H9 (cell line): ENCODE measurements at places on chromosomes 3 and 15. TPM values are rescaled to one million over a fixed set of nuclear protein-coding genes. Genes with fewer than 3 reads are reported as not detected.

GRCh38 chr15:23734862-23735261 lies 47.8 kb upstream of the NDN start:
- no peaks in the 10 kb centered on the region; the same call in 1 of the 3 replicates for H3K36me3 ChIP-seq
- no peaks in the 10 kb centered on the region for H3K4me1 ChIP-seq
- no peak overlapping the region for H3K27ac ChIP-seq
- H3K27me3 ChIP-seq, result no peaks in the 10 kb centered on the region
- DNase-seq, result no peak
- no peak overlapping the region for H3K4me3 ChIP-seq

- no peak overlapping the region for H3K4me3 ChIP-seq
- H3K27me3 ChIP-seq, result no peaks in the 10 kb centered on the region
- H3K27ac ChIP-seq, result no peak overlapping the region
- H3K4me1 ChIP-seq, result no peaks in the 10 kb centered on the region
- peaks cover 36% of the 10 kb centered on the region for H3K36me3 ChIP-seq
These were observed 39.9 kb upstream of the PARL start for GRCh38 chr3:183924543-183924942.

GRCh38 chr3:122307094-122307687 lies 17.9 kb upstream of the CSTA start:
- H3K4me1 ChIP-seq, result no peaks in the 10 kb centered on the region
- H3K27ac ChIP-seq, result no peak overlapping the region
- no peaks in the 10 kb centered on the region for H3K36me3 ChIP-seq
- no peaks in the 10 kb centered on the region for H3K27me3 ChIP-seq

DNA sequence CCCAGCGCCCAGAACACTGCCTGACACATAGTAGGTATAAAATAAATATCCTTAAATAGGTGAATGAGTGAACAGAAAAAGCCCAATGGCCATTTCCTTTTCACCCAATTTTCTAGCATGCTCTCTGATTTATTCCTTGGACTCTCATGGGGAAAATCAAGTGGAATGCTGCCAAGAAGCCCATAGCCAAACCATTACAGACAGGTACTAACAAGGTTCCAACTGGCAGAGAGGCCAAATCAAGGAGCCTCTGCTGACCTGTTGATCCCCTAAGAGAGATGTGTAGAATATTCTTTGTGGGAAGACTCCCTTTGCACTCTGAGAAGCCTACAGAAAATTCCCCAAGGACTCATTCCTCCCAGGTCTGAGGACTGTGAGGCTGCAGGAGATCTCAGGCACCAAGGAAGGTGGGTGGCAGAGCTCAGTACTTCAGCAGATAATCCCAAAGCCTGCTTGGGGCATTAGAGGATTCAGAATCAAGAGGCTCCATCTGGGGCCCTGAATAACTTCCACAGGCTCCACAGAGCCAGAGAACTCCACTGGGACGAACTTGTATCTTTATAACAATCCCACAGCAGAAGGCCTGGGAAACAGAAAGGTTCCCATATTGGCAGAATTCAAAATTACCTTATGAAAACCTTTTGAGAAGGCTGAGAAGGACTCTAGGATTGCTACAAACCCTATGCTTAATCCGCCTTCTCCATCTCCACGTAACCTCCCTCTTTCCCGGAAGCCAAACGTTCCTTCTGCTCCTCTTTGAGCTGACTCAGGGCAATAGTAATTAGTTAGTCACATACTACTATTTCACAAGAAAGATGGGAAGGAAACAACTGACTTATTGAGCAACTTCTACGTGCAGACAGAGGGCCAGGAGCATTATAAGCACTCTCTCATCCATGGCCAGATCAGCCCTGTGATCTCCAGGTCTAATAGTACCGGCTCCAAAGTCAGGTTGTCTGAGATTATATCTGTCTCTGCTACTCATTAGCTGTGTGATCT lies 34.5 kb downstream of the PRICKLE2 start:
- peaks cover 4% of the 10 kb centered on the region; the same call in 1 of the 2 replicates for H3K4me1 ChIP-seq
- H3K4me3 ChIP-seq, result no peak overlapping the region
- no peak for DNase-seq
- no peak overlapping the region for H3K27ac ChIP-seq
- H3K36me3 ChIP-seq, result peaks cover 13% of the 10 kb centered on the region

- H3K4me1 ChIP-seq, result peaks cover 14% of the 10 kb centered on the region; the same call in 1 of the 2 replicates
- no peak for DNase-seq
- no peak overlapping the region for H3K4me3 ChIP-seq
These were observed 169.3 kb upstream of the TRIM42 start for GRCh38 chr3:140508550-140508949.

- H3K36me3 ChIP-seq, result no peaks in the 10 kb centered on the region
- no peak overlapping the region for H3K27ac ChIP-seq
- no peak for DNase-seq
- no peaks in the 10 kb centered on the region for H3K27me3 ChIP-seq
- H3K4me3 ChIP-seq, result no peak overlapping the region
- H3K4me1 ChIP-seq, result no peaks in the 10 kb centered on the region; the same call in 1 of the 2 replicates
These were observed 17.3 kb downstream of the IL16 start for GRCh38 chr15:81213982-81214381.

GRCh38 chr3:188904670-188905069 lies 267.1 kb upstream of the TPRG1 start:
- DNase-seq, result no peak
- H3K27ac ChIP-seq, result no peak overlapping the region
- H3K4me3 ChIP-seq, result no peak overlapping the region
- H3K4me1 ChIP-seq, result no peaks in the 10 kb centered on the region
- no peaks in the 10 kb centered on the region for H3K27me3 ChIP-seq

GRCh38 chr15:29612701-29613100 lies 209.6 kb downstream of the TJP1 start:
- H3K27ac ChIP-seq, result peak overlapping the region; percentile 44
- no peaks in the 10 kb centered on the region for H3K27me3 ChIP-seq
- peaks cover 22% of the 10 kb centered on the region; the same call in 1 of the 2 replicates for H3K4me1 ChIP-seq

DNA sequence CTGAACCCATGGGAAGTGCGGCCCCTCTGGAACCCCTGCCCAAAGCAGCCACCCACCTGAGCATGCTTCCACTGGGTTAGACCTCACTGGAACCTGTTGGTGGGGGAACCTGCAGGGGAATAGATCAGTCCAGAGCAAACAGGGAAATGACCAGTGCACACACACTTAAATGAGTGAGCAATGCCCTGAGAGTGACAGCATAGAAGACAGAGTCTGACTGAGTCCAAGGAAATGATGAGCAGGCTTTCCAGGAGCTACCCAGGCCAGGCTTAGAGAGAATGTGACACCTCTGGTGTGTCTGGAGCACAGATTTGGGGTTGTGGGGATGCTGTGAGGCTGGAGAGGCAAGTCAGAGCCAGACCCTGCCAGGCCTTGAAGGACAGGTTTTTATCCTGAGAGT lies 28.5 kb downstream of the PLA1A start:
- H3K27me3 ChIP-seq, result no peaks in the 10 kb centered on the region; the same call in 1 of the 2 replicates
- no peak overlapping the region for H3K27ac ChIP-seq
- H3K36me3 ChIP-seq, result no peaks in the 10 kb centered on the region

DNA sequence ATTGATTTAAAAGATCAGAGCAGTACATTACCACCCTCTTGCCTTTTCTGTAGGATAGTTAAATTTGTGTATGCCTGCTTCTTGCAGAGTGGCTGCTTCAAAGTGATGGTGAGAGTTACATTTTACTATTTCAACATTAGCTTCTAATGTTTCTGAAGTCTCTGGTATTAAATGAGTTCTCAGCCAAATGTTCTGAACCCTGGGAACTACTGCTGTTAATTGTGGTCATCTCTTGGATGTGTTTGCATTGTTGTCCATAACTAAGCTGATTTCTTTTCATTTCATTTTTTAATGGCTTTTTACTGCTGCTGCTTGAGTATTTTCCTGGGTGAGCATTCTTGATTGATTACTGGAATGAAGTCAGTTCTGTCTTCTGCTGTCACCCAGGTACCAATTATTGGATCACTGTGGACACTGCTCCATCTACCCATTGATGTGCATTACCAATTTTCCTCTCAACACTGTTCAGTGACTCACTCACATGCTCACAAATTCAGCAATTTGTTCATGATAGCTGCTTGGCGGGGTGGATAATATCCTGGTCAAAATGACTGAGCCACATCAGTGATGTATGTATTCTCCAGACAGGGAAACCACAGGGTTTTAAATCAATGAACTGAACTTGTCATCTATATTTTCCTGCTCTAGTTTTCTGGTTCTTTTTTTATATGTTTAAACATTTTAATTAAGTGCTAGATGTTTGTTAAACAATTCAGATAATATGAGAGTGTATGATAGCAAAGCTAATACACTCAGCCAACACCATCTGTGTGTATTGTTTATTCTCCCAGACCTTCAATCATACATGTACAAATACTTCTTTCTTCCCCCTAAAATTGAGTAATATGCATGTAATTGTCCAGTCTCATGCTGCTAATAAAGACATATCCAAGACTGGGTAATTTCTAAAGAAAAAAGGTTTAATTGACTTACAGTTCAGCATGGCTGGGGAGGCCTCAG lies 587.6 kb downstream of the RSL24D1 start:
- H3K36me3 ChIP-seq, result no peaks in the 10 kb centered on the region
- no peaks in the 10 kb centered on the region for H3K27me3 ChIP-seq
- no peak for DNase-seq

- no peak for DNase-seq
- H3K36me3 ChIP-seq, result peaks cover 80% of the 10 kb centered on the region
- H3K27ac ChIP-seq, result no peak overlapping the region
- H3K4me3 ChIP-seq, result no peak overlapping the region
- H3K27me3 ChIP-seq, result no peaks in the 10 kb centered on the region
- H3K4me1 ChIP-seq, result no peaks in the 10 kb centered on the region
These were observed 18.7 kb upstream of the ITPKA start for GRCh38 chr15:41474941-41475340.

- no peak overlapping the region for H3K27ac ChIP-seq
- H3K4me3 ChIP-seq, result no peak overlapping the region
- H3K27me3 ChIP-seq, result no peaks in the 10 kb centered on the region
- no peaks in the 10 kb centered on the region for H3K4me1 ChIP-seq
- no peak for DNase-seq
These were observed 42.3 kb downstream of the NEK10 start for GRCh38 chr3:27326629-27327545.

- DNase-seq, result no peak
- no peaks in the 10 kb centered on the region for H3K27me3 ChIP-seq
- H3K36me3 ChIP-seq, result no peaks in the 10 kb centered on the region
These were observed 172.6 kb downstream of the P3H2 start for GRCh38 chr3:189947948-189948723.

The TPRG1 gene
- 0.20 and 0.66 TPM in 2 replicates for total RNA-seq

The GPX1 gene
- 253 and 265 TPM in 2 replicates for total RNA-seq

The FSIP1 gene
- 0.64 and 0.96 TPM in 2 replicates for total RNA-seq

The ABI3BP gene
- total RNA-seq, result 0.26 and 0.28 TPM in 2 replicates

The OSBPL10 gene
- total RNA-seq, result 42.7 and 46.7 TPM in 2 replicates

The ZNF774 gene
- total RNA-seq, result 1.0 and 2.5 TPM in 2 replicates

The ELL3 gene
- total RNA-seq, result 6.4 and 7.2 TPM in 2 replicates
